Foreskin fibroblast (primary cell): ENCODE measurements at places on chromosomes 3 and 15.

- peak; percentile 42 for DNase-seq
Observed at GRCh38 chr3:8888301-8888915, 74.9 kb downstream of the RAD18 start.

DNA sequence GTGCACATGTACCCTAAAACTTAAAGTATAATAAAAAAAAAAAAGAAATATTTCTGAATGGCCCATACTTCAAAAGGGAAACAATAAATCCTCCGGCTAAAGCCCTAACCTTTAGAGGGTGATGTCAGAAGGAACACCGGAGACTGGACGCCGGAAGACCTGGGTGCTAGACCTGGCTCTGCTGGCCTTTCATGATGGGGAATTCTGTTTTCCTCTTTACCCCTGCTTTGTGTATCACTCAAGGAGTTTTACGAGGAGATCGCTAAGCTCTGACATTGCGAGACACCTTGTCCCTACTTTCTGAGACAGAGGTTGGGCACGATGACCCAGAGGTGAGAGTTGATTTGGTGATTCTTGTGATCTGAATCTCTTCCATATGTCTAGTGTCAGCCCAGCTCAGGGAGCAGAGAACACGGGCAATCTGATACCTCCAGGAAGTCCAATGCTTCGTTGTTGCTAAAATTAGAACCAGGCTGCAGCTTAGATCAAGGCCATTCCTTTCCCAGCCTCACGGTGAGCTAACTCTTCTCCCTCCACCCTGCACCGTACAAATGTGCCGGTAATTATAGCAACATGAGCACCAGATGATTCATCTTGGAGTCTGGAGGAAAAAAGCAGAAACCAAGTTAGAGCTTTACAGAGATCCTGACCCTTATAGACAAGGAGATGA lies 42.0 kb upstream of the CFAP161 start:
- DNase-seq: peak; percentile 95

- DNase-seq: no peak
Observed at GRCh38 chr3:18892047-18892446, 256.3 kb upstream of the KCNH8 start.

GRCh38 chr15:73000293-73000692 lies 52.0 kb upstream of the NEO1 start:
- no peak for DNase-seq
